ENCODE measurements at places on chromosomes 5 and 9. TPM values are rescaled to one million over a fixed set of nuclear protein-coding genes. Genes with fewer than 3 reads are reported as not detected.
A peak's percentile ranks its signal among the peaks of the same experiment; 100 is the strongest.

Gene GPRIN1
- polyA plus RNA-seq, result 1.1 TPM

Gene TOPORS
- polyA plus RNA-seq, result 25.8 TPM

Gene LCN9
- not detected for polyA plus RNA-seq

Gene GLRA1
- not detected for polyA plus RNA-seq

Gene PSAT1
- 40.4 TPM for polyA plus RNA-seq

Gene IFNB1
- polyA plus RNA-seq, result not detected

Gene PTGR1
- polyA plus RNA-seq, result 77.4 TPM

Gene PAPPA
- 1.2 TPM for polyA plus RNA-seq

Gene WWC1
- polyA plus RNA-seq, result 95.5 TPM

GRCh38 chr5:76081811-76082771 lies 1.1 kb upstream of the SV2C start:
- no peak for DNase-seq

GRCh38 chr9:132040246-132040645 lies 39.4 kb downstream of the MED27 start:
- DNase-seq, result no peak

DNA sequence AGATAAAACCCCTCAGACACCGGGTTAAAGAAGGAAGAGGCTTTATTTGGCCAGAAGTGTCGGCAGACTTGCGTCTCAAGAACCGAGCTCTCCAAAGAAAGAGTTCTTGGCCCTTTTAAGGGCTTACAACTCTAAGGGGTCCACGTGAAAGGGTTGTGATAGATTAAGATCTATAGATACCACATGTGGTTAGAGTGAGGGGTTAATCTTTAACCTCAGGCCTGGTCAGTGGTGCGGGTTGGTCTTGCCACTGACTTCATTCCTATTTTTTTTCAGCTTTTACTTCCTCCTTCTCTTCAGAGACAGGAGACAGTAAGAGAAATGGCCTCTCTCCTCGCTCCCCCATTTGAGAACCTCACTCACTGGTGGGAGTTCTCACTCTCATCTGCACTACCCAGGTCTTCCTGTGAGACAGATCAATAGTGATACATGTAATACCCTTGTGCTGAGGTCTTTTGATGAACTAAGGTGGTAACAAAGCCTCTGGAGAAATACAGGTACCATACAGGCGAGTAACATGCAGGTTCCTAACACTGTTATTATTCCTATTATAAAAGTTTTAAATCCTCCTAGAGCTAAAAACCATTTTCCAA lies 52.4 kb upstream of the COX7C start:
- DNase-seq, result no peak

- DNase-seq, result no peak
Measured at GRCh38 chr9:89001917-89002540, 10.8 kb downstream of the S1PR3 start.

DNA sequence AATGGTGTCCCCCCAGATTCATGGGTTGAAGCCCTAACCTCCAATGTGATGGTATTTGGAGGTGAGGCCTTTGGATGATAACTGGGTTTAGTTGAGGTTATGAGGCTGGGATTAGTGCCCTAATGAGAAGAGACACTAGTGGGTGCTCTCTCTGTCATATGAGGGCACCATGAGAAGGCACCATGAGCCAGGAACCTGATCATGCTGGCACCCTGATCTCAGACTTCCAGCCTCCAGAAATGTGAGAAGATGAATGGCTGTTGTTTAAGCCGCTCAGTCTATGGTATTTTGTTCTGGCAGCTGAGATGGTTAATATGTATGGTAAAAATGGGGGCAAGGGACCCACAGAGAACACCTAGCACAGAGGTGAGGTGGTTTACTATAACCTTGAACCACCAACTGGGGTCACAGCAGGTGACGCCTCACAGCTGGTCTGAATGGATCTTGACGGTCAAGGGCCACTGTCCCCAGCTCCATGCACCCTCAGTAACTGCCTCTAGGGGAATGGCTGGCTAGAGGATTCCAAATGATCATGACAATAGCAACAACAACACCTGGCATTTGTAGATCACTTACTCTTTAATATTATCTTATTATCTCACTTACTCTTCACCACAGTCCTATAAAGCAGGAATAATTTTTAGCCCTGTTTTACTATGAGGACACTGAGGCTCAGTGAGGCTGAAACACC lies 57.1 kb downstream of the FOXI1 start:
- no peak for DNase-seq

- DNase-seq, result no peak
Measured at GRCh38 chr5:80369521-80369920, 38.3 kb upstream of the ZFYVE16 start.

- DNase-seq, result no peak
Measured at GRCh38 chr9:13731637-13732036, 452.1 kb upstream of the MPDZ start.

- no peak for DNase-seq
Measured at GRCh38 chr9:34362614-34363214, 14.0 kb downstream of the MYORG start.

GRCh38 chr9:90547896-90548295 lies 94.7 kb downstream of the DIRAS2 start:
- DNase-seq, result no peak

- DNase-seq, result no peak
Measured at GRCh38 chr9:110104261-110104809, 103.6 kb downstream of the C9orf152 start.

- DNase-seq, result peak; percentile 23
Measured at GRCh38 chr5:86679529-86679928, 61.8 kb downstream of the COX7C start.

DNA sequence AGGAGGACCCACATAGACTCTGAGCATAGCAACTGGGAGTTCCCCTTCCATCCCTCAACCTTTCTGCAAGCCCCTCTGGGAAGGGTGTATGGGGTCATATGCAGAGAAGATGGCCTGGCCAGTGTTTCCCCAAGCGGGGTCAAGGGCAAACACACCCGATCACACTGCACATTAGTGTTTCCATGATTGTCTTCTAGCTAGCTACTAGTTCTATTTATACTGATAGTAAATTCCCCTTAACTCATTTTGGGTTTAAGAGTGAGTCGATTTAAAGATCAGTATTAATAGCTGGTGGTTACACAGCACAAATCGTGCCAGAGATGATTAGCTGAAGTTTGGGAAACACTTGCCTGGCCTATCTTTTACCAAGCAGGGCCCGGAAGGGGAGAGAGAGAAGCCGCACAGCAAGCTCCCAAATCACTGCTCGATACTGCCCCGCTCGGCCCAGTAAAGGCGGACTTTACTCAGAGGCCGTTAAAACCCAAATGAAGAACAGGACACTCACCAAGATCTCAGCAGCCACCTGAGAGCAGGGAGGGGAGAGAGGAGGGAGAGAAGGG lies 29.4 kb upstream of the TNIP1 start:
- no peak for DNase-seq

GRCh38 chr9:133787754-133788025 lies 49.5 kb upstream of the SARDH start:
- peak; percentile 79 for DNase-seq

DNA sequence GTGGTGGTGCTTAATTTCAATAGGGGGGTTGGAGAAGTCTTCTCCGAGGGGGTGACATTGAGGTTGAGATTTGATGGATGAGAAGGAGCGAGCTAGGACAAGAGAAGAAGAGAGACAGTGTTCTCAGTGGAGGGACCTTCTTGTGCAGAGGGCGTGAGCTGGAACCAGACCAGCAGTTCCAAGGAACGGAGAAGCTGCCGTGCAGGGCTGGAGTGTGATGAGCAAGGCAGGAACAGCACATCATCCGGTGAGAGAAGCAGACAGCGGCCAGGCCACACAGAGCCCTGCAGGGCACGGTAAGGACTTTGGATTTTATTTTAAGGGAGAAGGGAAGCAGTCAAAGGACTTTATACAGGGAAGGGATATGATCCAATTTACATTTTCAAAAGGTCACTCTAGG lies 206.9 kb downstream of the MELK start:
- no peak for DNase-seq

DNA sequence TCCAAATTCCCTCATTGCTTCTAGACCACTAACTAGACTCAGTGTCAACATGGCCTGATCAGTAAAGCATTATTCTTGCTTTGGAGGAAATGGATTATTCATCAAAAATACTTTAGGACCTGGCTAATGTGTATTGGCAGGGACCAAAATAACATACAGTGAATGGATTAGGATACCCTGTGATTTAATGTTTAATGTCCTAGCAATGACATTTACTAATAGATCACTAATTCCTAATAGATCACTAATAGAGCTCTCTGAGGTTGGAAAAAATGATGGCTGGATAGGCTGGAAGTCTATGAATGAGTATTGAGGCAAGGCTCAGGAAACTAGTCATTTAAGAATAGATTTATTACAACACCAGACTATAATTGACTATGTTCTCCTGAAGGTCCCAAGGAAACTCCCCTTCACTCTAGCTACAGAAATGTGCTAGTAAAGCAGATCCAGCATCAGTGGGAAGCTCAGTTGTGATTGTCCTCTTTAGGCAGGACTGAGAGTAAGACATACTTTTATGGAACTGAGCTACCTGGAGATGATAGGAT lies 46.1 kb upstream of the CHSY3 start:
- no peak for DNase-seq

DNA sequence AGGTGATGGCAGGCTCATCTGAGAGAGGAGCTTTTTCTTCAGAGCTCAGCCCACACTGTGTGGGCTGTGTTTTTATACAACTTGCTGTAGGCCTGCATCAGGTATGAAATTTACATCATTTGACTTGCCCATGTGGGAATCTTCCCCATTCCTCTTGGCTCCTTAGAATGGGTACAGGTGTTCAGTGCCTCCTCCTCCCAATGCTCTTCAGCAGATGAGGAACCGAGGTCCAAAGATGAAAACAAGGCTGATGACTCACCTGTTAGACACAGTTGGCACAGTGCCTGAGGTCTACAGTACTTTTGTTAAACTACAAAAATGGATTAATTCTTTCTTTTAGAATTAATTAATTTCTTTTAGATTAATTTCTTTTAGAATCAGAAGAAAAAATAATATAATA lies 20.8 kb downstream of the PAPPA start:
- DNase-seq, result no peak

- no peak for DNase-seq
Measured at GRCh38 chr5:149206524-149207141, 65.0 kb upstream of the AFAP1L1 start.

DNA sequence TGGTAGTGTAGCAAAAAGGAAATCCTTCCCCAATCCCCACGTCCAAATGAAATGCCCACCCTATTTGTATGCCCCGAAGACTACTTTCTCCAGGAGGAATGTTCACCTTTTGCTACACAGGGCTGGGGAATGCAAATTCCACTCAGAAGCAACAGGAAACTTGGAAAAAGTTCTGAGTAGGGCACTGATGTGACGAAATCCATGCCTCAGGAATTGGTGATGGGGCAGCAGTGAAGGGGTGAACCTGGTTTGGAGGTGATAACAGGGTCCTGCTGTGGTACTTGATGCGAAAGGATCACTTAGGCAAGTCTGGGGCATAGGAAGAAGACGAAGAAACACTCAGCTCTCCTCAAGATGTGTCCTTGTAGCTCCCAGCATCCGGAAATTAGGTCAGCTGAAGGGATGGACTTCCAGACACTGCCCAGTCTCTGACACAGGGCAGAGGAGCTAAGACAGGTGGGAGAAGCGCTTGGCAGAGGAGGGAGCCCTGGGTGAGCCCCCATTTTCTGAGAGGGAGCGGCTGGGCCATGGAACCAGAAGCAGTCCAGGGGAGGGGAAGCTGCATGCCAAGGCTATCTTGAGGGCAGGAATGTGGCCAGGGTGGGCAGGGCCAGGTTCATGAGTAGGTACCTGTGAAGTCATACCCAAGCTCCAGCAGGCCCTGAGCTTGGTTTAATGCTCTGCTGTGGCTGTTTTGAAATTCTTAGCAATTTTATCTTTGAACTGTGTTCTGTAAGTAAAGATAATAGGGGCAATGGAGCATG lies 22.2 kb upstream of the MVB12B start:
- no peak for DNase-seq

DNA sequence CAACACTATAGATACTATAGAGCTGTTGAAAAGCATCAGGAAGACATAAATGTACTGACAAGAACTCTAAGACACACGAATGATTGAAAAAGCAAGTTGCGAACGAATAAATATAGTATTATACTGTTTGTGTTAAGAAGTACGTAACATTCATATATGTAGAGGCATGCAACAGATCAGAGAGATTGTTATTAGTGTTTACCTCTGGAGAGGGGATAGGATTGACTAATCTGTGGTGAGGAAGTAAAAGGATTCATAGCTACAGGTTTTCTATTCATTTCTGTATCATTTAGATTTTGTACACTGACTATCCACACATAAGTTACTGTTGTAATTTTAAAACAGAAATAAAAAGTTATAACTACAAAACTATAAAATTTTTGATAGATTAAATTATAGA lies 147.6 kb upstream of the SV2C start:
- no peak for DNase-seq

- DNase-seq, result no peak
Measured at GRCh38 chr9:98501819-98502218, 206.9 kb downstream of the GABBR2 start.

DNA sequence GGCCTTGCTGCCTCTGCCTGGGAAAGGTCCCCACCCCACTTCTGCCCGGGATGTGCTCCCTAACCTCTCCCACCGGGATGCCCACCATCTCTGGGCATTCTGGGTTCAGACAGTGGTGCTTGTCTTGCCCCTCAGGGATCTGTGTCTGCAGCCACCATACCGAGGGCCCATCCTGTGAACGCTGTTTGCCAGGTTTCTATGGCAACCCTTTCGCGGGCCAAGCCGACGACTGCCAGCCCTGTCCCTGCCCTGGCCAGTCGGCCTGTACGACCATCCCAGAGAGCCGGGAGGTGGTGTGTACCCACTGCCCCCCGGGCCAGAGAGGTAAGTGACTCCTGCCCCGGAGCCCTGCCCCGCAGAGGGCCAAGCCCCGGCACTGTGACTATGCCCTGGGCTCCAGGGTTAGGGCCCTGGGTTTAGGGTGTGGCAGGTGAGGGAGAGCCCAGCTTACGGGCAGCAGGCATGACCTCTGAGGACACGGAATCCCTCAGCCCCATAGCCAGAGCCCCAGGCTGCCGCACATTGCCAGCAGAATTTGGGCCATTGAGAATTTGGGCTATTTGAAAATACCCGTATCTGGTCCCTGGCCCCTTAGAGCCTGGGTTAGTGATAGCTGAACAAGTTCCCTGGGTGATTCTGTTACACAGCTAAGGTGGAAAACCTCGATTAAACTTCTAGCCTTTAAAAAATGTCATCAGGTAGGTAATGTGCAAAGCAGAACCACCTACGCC lies 35.3 kb upstream of the AIF1L start:
- no peak for DNase-seq

DNA sequence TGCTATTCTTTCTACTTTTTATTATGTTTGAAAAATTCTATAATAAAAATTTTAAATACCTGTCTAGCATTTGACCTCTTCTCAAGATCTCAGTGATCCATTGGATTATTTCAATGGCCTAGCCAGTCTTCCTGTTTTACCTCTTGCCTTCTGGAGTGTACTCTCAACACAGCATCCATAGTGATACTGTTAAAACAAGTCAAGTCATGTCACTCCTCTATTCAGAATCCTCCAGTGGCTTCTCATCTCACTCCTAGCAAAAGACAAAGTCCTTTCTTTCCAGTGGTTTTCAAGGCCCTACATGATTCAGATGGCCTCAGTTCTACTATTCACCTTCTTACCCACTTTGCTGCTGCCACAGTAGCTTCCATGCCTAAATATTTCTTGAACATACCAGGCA lies 1.8 kb downstream of the MARVELD2 start:
- DNase-seq, result no peak

Measured in left lung (tissue), 14 donors.